ENCODE measurements at places on chromosomes 3 and 15.

- no peak for DNase-seq
Observed at GRCh38 chr3:128825117-128825725, 54.2 kb upstream of the ACAD9 start.

DNA sequence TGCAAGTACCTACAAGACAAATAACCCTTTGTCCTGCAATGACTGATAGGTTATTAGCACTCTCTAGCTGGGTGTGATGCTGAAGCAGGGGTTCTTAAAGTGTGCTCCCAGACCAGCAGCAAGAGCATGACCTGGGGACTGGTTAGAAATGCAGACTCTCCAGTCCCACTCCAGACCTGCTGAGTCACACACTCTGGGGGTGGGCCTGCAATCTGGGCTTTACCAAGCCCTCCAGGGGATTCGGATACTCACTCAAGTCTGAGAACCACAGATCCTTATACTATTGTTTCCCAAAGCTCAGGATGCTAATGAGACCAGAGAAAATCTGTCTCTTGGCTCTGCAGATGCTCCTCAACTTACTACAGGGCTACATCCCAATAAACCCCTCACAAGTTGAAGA, 142.1 kb upstream of the RAD18 start:
- no peak for DNase-seq

GRCh38 chr15:38853608-38854007, 289.0 kb upstream of the RASGRP1 start:
- DNase-seq: peak; percentile 4

DNA sequence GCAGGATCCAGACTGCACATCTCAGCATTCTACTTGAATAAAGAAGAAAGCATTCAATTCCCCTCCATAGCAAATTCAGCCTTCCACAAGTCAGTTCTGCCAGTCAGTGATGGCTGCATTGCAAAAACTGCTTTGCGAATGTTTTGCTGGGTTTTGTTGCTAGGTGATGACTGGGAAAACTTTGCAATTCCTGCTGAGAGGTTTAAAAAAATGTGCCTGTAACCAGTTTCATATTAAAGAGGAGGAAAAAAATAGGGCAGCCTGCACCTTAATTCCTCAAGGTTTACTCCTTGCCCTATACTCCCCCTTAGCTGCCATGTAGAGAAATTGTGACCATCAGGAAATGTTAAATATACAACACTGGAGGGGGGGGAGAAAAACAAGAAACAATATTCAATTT, 225.6 kb upstream of the ATP11B start:
- no peak for DNase-seq

GRCh38 chr3:139044366-139045210, at the start of gene PRR23C:
PRR23C (minus strand) TSS chr3:139044892; CDS start chr3:139044620, 272 bp downstream.
- DNase-seq: no peak

GRCh38 chr15:27328186-27328585, 357.2 kb downstream of the GABRG3 start:
- no peak for DNase-seq

All from CD4-positive, alpha-beta T cell treated with Interleukin-1 beta for 1 hour (primary cell).